ENCODE measurements at places on chromosomes 6 and 20.

GRCh38 chr20:25281541-25281991 is 33.7 kb downstream of the PYGB start:
- DNase-seq, result no peak

DNA sequence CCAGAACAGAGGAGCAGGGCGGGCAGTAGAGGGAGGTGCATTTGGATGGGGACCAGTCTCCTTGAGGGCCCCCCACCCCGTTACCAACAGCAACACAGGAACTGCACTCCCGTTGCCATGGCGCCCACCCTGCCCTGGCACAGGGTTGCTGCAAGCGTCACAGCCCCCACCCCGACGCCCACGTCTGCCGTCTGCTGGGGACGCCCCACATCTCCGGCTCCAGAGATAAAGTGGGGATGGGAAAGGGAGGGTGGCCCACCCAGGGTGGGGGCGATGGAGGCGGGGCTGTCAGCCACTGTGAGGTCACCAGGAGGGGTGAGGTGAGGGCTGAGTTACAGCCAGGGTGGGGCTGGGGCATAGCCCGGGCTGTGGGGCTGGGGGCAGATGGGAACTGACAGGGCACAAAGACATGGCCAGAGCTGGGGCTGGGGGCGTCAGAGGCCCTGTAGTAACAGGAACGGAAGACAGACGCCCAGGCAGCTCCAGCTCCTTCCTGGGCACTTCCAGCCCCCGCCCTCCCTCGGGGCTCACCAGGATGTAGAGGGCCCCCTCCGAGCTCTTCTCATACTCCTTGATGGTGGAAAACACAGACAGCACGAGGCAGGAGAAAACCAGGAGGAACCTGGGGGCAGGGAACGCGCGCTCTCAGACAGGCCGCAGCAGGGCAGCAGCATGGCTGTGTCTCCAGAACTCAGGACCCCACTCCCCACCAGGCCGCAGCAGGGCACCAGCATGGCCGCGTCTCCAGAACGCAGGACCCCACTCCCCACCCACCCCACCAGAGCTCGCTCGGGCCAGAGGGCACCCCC is 26.0 kb downstream of the KCNQ2 start:
- peak; percentile 45 for DNase-seq

- DNase-seq, result no peak
Observed at GRCh38 chr20:50462093-50462690, 48.0 kb upstream of the PTPN1 start.

- DNase-seq, result no peak
Observed at GRCh38 chr6:23841116-23841515, 284.9 kb upstream of the NRSN1 start.

DNA sequence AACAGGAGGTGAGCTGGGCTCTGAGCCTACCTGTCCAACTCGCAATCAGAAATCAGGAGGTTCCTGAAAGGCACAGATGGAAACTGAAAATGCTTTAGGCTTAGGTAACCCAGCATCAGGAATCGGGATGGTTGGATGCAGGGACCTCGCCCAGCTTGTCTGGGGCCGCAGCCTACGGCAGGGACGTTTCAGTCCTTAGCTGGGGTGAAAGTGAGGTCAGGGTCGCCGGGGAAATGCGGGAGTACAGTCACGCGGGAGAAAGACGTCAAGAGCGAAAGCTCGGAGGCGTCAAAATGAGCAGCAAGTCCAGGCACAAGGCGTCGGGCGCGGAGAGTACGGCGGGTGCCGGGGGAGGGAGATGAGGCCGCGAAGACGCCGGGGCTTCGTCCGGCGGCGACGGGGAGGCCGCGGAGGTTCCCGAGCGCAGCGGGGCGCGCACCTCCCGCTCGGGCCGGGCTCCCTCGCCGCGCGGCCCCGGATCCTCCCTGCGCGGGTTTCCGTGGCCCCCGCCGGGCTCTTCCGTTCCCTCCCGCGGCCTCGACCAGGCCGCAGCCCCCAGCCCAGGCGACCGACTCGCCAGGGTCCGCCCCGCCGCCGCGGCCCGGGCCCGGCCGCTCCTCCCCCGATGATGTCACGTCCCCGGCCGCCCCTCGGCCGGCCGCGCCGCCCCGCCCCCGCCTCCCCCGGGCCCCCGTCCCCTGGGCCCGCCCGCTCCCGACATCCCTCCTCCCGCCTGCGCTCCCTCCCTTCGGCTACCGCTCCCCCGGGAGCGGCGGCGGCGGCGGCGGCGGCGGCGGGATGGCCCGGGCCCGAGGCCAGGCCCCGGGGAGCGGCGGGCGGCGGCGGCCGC is at the start of gene EBF4:
TSS of gene EBF4 (plus strand) at position 745 of the 850 bp plus-strand sequence. CDS start 866 bp downstream, outside the sequence.
- peak; percentile 47 for DNase-seq

Data from amygdala (tissue), 56 donors.